ENCODE measurements at places on chromosomes 13 and 19.

GRCh38 chr19:43711751-43712355, 4.0 kb upstream of the IRGC start:
- no peak for DNase-seq

DNA sequence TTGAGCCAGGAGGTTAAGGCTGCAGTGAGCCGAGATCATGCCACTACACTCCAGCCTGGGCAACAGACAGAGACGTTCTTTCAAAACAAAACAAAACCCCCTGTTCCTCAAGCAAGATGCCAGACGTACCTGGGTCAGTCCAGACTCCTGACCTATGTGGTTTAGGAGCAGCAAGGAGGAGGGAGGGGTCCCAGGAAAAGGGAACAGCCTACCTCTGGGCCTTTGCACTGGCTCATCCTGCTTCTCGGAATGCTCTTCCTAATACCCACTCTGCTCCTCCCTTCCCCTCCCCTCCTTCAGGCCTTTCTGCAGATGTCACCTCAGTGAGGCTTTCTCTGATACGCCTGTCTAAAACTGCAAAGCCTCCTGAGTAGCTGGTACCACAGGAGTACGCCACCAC, 9.5 kb downstream of the RINL start:
- DNase-seq: no peak

DNA sequence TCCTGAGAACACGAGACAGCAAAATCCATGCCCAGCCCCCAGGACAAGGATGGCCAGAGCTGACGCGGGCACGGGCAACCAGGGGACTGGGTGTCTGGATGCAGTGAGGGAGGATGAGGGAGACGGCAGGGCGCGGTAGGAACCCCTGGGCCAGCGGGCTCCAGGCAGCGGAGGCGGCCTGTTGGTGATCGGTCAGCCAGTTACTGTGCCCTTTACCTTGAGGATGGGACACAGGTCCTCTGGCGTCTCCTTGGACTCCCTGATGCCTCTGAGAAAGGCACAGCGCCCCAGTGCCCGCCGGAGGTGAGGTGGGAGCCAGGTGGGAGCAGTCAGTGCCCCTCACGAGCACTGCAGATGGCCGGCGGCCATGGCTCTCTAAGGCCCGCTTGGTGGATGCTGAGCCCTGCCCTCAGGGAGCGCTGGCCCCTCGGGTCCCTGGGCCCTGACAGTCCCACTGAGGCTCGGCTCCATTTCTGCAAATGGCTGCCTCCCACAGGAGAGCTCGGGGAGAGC, 31.2 kb downstream of the C13orf46 start:
- no peak for DNase-seq

DNA sequence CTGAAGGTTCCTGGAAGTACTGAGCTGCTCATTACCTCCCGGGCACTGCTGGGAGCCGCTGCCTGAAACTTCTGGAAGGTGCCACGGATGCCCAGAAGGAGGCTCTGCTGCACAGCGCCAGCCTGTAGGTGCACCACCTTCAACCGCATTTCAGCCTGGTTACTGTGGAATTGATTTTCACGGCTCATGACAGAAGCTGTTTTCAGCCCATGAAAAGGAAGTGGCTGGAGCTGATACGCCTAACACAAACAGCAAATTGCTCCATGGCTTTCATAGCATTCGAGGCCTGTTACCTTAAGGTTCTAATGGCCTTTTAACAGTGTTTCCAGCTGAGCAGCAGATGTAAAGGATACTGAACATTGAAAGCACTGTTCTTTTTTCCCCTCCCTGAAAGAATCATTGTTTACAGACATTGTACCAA, 22.0 kb downstream of the GPC6 start:
- DNase-seq: no peak

DNA sequence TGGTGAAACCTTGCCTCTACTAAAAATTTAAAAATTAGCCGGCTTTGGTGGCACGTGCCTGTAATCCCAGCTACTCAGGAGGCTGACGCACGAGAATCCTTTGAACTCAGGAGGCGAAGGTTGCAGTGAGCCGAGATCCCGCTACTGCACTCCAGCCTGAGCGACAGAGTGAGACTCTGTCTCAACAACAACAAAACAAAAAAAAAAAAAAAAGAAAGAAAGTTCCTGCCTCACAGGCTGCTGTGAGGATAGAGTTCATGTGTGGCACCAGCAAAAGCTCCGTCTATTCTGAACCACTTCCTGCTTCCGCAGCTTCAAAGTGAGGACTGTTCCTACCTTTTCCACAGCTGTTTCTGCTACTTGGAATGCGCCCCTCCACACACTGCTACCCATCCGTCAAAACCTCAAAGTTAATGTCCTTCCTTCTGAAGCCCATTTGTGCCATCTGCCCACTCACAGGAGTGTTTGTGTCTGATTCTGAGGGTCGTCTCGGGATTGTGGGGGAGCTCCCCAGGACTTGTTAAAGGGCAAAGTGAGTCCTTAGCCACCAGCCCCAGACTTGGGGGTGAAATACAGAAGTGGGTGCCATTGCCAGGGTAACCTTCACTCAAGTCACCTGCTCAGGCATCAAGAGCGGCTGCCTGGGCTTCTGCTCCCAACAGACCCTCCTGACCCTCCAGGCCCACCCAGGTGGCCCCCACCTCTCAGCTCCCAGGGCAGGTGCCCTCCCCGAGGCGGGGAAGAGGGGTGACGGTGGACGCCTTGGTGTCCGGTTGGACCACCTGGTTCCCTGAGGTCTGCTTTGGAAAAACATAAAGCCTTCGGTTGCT, 2.9 kb downstream of the MFSD12 start:
- no peak for DNase-seq

- DNase-seq: no peak
Observed at GRCh38 chr13:43786472-43786765, 353 bp downstream of the ENOX1 start.

GRCh38 chr13:77820431-77821149, 98.0 kb downstream of the EDNRB start:
- DNase-seq: no peak

DNA sequence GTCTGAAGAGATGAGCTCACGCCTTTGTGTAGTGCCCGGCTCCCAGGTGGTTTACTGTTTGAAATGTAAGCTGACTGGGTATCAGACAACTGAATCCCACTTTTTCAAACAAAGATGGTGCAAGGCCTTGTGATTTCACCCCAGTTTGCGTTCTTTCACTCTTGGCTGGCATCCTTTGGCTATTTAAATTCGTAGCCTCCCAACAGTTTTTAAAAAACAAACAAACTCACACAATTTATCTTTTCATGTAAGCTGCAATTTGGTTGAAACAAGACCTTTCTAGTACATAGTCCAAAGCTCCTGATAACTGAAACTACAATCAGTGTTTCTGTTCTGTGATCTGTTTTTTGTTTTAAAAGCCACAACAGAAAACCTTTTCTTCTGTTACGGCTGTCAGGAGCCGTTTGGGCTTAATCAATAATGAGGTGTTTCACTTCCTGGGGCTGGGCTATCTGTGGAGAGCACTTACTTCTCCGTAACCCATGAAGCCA, 65.1 kb upstream of the NPAS1 start:
- DNase-seq: no peak

DNA sequence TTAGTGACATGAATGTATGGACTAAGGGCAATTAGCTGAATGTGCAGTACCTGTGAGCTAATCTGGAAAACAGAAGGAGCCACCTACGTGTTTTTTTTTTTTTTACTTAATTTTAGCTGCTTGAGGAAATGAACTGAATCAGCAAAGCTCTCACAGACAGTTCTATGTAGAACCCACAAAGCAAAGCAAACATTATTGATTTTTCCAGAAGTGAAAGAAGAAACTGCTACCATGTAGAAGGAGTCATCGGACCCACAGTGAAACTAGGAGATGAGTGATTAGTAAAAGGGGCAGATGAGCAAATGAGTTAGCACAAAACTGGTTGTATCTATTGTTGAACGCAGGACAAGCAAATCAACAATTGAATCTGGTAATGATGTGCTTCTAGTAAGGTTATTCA, 94.1 kb upstream of the SLC7A1 start:
- no peak for DNase-seq

GRCh38 chr13:79407349-79407979, 1.4 kb upstream of the RBM26 start:
- no peak for DNase-seq

DNA sequence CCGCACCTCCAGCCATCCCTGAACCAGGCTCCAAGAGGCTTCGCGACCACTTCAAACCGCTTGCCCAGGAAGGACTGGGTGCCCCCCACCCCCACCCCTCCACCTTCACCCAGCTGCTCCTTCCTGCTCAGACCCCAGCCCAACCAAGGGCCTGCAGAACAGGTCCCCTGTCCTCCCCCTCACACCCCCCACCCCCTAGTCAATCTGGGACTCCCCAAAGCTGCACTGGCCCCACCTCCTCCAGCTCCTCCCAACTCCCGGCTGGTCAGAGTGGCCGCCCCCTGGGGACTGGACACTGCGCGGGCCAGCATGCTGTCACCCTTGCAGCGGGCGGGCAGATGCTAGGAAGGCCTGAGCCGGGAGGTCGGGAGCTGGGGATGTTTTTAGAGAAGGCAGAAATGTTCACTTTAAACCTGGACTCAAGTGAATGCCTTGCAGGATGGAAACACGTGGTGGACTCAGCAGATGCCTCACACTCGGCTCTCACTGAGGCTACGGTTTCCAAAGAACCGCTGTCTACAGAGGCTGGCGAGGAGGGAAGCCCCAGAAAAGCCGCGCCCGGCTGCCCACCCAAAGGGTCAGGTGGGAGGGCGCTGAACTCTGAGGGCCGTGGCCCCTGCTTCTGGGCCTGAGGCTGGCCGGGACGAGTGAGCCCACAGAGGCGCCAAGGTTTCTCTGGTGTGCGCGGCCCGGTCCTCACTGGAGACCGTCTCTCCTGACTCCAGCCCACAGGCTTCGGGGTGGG, 8.0 kb downstream of the RPL36 start:
- DNase-seq: no peak

- no peak for DNase-seq
Observed at GRCh38 chr13:25295228-25295627, 6.2 kb upstream of the NUP58 start.

- DNase-seq: no peak
Observed at GRCh38 chr13:27147530-27148170, 24.0 kb downstream of the USP12 start.

- no peak for DNase-seq
Observed at GRCh38 chr13:99418103-99418842, 83.0 kb upstream of the TM9SF2 start.

- DNase-seq: no peak
Observed at GRCh38 chr19:58182577-58182988, 278 bp upstream of the ZNF274 start.

DNA sequence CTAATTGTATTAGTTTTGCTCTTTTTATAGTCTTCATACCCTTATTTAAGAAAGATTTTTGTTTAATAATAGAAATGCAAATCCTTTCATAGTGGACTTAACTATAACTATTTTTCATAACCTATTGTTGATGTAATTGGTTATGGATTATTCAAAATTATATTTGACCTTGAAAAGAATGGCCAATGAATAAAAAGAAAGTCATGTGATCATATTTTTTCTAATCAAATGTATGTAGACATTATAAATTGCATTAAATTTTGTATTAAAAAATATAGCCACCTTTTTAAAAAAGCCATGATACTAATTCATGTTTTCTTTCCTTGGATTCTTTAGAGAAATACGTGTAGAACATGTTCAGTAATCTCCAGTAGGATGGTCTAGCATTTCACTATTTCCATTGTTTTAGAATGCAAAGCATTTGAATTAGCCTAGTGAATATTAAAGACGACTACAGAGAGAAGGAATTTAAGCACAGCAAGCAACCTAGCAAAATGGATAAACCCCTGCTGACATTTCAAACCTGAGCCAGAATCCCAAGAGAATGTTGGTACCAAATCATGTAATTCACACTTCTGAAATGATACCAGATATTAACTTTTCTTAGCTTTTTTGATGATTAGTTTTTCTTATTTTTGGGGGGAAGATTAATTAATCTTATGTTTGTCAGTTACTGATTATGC, 1297.4 kb upstream of the MIR17HG start:
- DNase-seq: no peak

DNA sequence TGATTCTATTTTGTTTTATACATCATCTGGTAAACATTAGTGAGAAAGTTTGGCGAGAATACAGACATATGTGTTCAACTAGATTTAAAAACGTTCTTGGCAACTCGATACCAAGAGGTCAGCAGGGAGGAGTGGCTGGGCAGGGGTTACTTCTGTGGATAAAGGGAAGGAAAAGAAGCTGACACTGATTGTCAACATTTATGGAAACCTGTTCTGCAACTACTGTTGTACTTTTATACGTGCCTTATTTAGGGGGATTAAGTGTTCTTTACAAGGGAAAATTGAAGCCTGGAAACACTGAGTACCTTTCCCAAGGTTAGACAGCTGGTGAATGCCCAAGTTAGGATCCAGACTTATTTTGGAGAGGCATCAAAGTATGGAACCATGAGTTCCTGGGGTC, 65.0 kb downstream of the MTUS2 start:
- no peak for DNase-seq

DNA sequence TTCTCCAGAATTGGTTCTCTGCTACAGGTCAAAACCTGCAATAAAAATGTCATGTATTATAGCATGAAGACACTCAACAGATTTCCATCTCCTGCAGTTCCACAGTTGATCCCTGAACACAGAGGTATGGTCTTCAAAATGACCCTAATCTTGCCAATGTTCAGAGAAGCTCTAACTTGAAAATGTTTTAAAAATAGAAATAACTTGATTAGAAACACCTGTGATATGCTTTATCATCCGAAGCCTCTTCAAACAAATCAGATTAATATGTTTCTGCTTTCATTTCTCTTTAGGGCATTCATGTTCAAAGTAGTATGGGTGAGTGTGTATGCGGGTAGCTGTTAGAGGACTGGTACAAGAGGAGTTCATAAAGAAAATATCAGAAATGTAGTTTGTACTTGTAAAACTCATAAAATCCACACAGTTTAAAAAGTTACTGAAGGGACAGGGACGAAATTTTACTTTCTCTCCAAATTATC, 60.4 kb downstream of the KCNRG start:
- no peak for DNase-seq

DNA sequence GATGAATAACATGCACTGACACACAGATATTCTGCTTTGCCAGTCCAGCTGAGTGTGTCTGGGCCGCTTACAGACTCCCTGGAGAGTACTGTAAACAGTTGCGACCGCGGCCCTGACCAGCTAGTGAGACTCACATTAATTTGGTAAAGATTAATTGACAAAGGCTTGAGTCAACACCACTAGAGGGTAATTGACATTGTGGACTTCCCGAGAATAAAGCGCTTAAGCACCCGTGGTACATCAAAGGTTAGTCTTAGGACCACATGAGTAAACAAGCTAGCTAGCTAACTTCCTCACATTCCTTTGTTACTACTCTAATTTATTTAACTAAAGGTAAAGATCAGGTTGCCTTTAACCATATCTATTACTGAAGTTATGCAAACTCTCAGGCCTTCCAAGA, 624.4 kb upstream of the ARGLU1 start:
- no peak for DNase-seq

DNA sequence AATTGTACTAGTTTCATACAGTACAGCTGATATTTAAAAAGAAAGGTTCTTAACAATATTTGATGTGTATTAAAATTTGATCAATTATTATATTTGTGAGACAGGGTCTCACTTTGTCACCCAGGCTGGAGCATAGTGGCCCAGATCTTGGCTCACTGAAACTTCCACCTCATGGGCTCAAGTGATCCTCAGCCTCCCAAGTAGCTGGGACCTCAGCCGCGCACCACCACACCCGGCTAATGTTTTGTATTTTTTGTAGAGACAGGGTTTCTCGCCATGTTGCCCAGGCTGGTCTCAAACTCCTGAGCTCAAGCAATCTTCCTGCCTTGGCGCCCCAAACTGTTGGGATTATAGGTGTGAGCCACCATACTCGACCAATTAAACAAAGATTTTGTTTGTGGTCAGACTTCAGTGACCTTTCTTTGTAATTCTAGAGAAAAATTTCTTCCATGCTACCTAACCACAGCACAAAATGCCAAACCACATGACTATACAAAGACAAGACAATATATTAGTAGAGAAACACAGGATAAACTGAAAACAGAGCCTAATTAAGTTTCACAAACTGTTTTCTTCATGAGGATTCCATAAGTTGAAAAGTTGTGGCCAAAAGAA, 59.6 kb downstream of the RBM26 start:
- DNase-seq: no peak
